ENCODE measurements at places on chromosomes 12 and 14.

DNA sequence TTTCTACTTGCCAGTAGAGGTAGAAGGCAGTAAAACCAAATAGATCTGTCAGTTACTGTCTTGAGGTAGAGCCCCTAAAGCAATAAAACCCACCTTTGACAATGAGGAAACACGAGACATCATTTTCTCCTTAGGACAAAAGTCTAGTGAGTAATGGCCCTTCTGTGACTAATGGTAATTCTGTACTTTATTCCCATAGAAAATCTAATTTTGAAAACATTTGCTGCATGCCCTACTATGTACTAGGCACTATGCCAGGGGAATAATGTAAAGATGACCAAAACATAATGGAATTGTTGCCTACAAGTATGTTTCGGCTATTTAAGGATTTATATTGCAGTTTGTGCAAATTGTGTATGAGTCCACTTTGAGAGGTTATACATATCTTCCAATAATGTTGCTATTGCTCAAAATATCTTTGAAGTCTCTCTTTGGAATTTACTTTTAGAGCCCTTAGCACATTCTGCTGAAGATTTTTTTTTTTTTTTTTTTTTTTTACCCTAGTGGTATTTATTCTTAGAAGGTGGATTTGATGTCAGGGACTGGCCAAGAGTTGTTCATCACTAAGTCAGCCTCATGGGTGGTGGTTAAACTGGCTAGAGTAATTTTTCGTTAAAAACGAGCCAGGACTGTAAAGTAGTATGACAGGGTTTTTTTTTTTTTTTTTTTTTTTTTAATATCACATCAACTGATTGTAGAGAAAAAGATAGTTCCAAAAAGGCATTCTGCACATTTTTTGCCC is 109.7 kb downstream of the CRADD start:
- DNase-seq: no peak

GRCh38 chr14:74979442-74980397 is 23.0 kb upstream of the EIF2B2 start:
- DNase-seq: no peak

- DNase-seq: no peak
Measured at GRCh38 chr14:28975084-28975483, 208.5 kb downstream of the FOXG1 start.

DNA sequence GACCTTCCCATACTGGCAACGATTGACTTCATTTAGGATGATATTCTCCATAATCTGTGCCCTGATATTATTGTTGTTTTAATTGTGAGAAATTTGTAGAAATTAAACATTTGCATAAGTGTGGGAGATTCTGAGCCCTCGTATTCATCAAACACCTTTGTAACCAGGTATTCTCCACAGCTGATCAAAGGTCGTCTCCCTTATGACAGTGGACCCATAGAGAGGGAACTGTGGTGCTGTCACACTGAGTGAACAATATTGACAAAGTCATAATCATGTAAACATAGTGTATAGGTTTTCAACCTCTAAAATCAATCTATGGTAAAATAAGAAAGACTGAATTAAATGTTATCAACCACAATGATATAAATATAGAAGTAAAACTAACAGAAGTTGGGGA is 14.9 kb upstream of the PLEKHG3 start:
- DNase-seq: no peak

GRCh38 chr12:122836027-122836921 is 1.0 kb downstream of the HIP1R start:
- no peak for DNase-seq

GRCh38 chr14:65318636-65319506 is 93.7 kb upstream of the FUT8 start:
- DNase-seq: no peak

GRCh38 chr12:75813072-75813471 is 218.5 kb downstream of the PHLDA1 start:
- no peak for DNase-seq

- DNase-seq: no peak
Measured at GRCh38 chr12:116591855-116592637, 32.9 kb downstream of the MAP1LC3B2 start.

GRCh38 chr12:65675141-65675621 is 149.1 kb upstream of the HMGA2 start:
- no peak for DNase-seq

DNA sequence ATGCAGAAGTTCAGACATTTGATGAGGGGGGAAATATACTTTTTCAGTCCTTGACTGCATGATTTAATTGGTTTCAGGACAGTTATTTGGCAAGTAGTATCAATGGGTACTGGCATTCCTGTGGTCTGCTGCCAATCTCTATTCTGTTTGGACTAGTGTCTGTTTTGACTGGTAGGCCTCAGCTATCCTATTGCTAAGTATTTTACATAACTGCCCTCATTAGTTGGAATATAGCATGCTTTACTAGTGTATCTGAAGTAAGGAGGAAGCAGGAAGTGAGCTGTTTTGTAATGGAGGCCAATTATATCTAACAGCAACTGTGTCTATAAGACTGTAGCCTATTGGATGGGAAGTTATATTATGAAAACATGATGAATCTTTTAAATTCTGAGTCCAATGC is 104.3 kb downstream of the FLRT2 start:
- DNase-seq: no peak

DNA sequence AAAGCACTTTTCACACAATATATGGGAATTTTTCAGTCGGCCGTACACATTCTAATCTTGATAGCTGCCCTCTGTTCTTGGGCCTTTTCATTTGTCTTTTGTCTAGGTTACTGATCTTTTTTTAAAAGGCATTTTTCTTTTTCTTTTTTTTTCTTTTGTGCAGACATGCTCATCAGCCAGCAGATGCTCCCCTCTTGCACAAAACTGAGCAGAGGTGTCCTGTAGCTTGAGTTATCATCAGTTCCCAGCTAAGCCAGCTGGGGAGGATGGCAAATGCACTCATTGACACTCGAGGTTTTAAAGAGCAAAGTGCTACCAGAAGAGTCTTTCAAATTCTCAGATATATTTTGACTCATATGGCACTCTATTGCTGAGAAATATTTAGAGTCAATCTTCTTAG is 913.9 kb upstream of the SEL1L start:
- no peak for DNase-seq

- no peak for DNase-seq
Measured at GRCh38 chr14:97490521-97491070, 693.4 kb downstream of the VRK1 start.
